ENCODE measurements at places on chromosomes 12 and 14. TPM values are rescaled to one million over a fixed set of nuclear protein-coding genes. Genes with fewer than 3 reads are reported as not detected.

Gene LMNTD1
- total RNA-seq = 0.75 TPM

- no peak for DNase-seq
Observed at GRCh38 chr14:78986989-78987388, 816.8 kb downstream of the NRXN3 start.

- no peak for DNase-seq
Observed at GRCh38 chr12:50894241-50894640, 51.5 kb downstream of the TMPRSS12 start.

DNA sequence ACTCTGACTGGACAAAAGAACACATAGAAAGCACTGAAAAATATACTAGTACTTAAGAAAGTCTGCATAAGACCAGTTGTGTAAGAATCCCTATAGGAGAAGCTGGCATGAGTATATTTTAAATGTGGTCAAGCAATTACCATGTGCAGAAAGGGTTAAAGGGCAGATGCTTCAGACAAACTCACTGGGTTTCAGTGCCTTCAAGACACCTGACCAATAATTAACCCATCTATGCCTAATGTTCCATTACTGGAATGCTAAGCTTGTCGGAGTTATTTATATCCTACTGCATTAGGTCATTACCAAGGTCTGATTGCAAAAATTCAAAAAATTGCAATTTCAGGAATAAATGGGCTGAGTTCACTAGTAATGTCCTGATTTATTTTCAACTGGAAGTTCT is 41.3 kb downstream of the HNRNPC start:
- DNase-seq = no peak
